ENCODE measurements at places on chromosomes 6 and 20.

DNA sequence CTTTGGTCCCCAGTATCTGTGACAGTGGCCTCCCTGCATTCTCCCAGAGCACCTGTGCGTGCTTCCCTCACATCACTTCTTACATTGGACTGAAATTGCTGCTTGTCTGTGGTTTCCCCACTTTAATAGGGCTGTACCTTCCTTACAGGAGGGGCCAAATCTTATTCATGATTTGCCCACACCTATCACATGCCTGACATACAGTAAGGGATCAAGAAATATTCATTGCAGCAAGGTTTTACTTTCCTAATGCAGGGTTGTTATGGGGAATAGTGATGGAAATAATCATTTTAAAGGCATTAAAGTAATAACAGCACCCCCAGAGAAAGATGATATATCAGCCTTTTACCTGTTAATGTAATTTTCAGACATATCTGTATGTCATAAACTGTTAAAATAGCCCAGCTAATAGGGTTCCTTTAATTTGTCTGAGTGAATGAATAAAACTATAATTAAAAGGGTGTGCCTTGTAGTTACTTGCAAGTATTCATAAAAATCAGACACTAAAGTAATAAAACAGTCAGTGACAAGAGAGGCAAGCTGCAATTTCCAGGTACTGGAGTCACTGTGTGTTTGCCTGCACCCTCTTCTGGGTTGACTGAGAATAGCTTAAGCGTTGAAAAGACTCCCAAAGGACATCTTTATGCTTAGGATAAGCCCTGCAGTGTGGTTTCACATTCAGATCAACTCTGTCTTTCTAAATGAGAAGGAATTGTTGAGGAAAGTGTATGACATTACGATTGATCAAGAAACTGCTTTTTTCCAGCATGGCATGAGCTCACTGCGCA lies 182.7 kb downstream of the PHACTR1 start:
- DNase-seq: no peak

DNA sequence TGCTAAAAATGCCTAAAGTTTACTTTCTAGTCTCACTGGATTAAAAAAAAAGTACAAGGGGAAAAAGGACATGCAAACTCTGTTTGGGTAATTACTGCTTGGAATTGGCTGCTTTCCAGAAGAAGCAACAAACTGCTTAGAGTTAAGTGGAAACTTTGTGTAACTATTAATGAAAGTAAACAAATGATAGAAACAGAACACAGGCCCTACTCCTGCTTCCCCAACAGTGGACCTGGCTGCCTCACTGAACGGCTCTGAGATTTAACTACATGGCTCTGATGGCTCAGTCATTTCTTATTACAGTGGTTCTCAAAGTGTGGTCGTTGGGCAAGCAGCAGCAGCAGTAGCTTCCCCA lies 108.5 kb downstream of the MAN1A1 start:
- peak; percentile 6 for DNase-seq

- peak; percentile 31 for DNase-seq
Observed at GRCh38 chr6:121855521-121855920, 420.1 kb downstream of the GJA1 start.

DNA sequence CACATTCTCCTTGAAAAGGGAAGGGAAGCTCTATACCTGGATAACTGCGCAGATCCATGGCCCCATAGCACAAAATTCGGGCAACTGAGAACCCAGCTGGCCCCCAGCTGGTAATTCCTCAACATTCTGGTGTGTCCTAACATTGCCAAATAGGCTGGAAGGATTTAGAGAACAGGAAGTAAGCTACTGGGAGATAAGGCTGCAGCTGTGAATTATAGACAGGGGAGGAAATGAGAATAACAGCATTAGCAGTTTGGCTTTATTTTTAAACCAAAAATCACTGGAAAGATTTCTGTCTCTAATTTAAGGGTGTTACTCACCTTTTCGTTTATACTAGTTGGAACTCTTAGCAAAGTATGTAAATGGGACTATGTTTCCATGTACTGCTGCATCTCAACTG lies 97.2 kb downstream of the TULP4 start:
- DNase-seq: peak; percentile 71

GRCh38 chr6:121917263-121917829 lies 481.9 kb downstream of the GJA1 start:
- no peak for DNase-seq

- DNase-seq: no peak
Observed at GRCh38 chr6:148521158-148521557, 178.5 kb downstream of the SASH1 start.
